CD4-positive, alpha-beta T cell (primary cell): ENCODE measurements at places on chromosomes 12 and 14.
A peak's percentile ranks its signal among the peaks of the same experiment; 100 is the strongest.

GRCh38 chr14:64422756-64423155 is 34.6 kb downstream of the MTHFD1 start:
- DNase-seq: no peak

DNA sequence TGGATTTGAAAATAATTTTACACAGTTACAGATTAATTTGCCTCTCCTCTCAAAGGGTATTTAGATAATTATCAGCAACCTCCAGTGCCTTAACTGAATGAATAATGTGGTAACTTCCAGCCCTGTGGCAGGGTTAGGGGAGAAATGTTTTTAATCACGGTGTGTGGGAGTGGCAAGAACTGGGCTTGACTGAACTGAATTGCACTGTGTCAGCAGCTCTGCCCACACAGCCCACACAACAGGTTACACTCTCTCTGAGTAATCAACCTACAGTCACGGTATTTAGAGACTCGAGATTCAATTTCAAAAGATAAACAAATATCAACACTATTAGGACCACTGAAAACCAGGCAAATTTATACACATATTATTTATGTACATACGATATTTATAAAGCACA is 198.5 kb downstream of the KCNC2 start:
- no peak for DNase-seq

GRCh38 chr14:98114946-98115345 is 1157.1 kb downstream of the BCL11B start:
- no peak for DNase-seq

GRCh38 chr12:113899561-113900471 is 66.3 kb downstream of the RBM19 start:
- DNase-seq: no peak

GRCh38 chr14:50039734-50040400 is 76.5 kb downstream of the VCPKMT start:
- no peak for DNase-seq

DNA sequence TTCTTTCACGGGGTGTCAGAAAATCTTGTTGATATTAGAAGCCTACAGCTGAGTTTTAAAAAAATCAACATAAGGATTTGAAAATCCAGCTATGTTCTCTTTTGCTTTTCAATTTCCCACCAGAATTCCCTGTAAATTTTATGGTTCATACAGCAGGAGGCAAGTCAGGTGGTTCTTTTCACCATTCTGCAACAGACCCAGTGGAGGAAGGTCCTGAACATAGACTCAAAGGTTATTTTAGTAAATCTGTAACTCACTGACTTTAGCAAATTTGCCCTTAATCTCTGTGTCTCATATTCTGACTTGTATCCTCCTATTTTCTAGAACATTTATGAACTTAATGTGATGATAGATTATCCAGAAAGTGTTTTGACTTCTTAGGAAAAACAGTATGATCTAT is 235.4 kb upstream of the E2F7 start:
- DNase-seq: no peak

GRCh38 chr12:77062846-77063461 is 2.4 kb downstream of the E2F7 start:
- DNase-seq: no peak

DNA sequence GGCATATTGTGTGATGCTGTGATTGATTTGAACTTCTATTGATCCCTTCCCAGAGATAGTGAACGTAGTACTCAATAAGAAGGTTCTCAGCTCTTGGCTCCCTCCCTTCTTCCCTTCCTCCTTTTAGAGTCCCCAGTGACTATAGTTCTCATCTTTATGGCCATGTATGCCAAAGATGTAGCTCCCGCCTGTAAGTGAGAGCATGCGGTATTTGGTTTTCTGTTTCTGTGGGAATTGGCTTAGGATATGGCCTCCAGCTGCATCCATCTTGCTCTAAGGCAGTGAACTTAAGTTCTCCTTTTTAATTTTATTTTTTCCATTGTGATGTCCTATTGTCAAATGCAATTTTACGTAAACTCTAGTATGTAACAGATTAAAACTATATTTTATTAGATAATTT is 109.5 kb downstream of the AEBP2 start:
- no peak for DNase-seq

GRCh38 chr14:79094951-79095350 is 924.8 kb downstream of the NRXN3 start:
- DNase-seq: no peak

DNA sequence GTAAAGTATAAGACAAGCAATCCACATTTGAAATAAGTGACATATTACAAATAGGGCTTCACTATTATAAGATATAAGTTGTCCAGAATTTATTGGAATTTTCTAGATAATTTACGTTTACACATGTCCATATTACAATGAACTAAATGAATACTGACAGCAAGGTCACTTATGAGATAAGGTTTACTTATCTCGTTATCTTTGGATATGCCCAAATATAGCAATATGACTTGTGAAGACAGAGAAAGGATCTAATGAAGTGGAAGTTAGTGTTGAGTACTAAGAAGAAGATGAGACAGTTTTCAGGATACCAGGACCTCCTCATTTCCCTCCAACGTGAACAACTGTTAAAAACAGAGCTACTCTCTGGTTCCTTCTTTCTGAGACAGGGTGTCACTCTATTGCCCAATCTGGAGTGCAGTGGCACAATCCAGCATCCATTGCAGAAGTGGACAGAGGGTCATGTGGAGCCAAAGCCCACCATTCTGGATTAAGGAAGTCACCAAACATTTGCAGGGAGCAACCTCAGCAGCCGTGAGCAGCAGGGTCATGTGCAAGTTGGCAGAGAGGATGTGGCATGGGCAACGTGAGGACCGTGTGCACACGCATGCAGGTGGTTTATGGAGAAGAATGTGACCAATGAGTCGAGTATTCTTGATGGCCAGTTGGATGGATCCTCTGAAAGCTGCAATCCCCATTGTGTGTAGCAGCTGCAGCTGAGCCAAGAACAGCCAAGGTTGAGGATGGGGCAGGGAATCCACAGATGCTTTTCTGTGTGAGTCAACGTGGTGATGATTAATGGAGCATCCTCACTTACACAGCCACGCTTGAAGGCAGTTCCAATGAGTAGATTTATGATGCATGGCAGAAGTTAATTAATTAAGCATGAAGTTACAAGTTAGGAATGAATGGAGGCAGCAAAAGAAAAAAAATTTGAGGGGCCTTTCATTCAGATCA is 111.0 kb downstream of the BICD1 start:
- DNase-seq: no peak

DNA sequence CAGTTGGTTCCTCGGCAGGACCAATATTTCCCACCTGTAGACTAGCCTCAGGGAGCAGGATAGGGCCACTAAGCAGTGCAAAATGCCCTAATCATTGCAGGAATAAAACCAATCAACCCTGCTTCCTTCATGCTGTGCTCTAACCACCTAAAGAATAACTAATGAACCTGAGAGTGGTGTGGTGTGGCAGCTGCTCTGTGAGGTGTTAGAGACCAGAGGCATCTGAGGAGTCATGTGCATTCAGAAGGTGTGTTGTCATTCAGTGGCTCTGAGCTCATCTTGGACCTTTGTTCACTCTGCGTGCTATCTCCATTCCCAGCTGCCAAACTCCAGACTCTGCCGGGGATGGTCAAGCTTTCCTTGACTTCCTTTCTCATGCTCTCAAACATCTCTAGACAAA is 136.7 kb upstream of the EGLN3 start:
- no peak for DNase-seq

DNA sequence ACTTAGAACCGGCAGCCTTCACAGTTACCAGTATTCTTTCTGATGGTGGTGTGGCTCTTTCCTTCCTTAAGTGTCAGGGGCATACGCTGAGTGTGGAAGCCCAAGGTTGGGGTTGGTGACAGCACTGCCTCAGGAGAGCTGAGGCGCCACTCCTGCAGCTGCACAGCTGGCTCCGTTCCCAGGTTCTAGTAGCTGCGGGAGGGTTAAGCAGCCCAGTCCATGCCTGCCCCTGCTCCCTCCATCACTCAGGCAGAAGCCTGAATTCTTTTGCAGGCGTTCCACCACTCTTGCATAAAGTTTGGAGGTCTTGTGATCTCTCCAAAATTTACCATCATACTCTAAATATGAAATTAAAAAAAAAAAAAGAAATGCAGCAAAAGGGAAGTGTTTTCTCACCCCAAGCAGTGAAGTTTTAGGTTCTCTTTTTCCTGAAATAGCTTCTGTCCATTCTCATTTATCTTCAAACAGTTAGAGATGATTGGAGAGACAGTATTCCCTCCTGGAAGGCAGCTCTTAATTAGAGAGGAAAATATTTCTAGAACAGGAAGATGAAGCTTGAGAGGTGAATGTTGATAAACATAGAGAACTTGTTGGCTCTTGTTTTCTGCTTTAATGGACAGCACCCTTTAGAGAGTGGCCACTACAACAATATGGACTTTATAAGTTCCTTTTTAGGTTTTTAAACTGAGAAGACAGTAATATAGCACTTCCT is 136.1 kb downstream of the FGD4 start:
- DNase-seq: no peak

- no peak for DNase-seq
These were observed 152.1 kb downstream of the ITPR2 start for GRCh38 chr12:26680727-26681455.

DNA sequence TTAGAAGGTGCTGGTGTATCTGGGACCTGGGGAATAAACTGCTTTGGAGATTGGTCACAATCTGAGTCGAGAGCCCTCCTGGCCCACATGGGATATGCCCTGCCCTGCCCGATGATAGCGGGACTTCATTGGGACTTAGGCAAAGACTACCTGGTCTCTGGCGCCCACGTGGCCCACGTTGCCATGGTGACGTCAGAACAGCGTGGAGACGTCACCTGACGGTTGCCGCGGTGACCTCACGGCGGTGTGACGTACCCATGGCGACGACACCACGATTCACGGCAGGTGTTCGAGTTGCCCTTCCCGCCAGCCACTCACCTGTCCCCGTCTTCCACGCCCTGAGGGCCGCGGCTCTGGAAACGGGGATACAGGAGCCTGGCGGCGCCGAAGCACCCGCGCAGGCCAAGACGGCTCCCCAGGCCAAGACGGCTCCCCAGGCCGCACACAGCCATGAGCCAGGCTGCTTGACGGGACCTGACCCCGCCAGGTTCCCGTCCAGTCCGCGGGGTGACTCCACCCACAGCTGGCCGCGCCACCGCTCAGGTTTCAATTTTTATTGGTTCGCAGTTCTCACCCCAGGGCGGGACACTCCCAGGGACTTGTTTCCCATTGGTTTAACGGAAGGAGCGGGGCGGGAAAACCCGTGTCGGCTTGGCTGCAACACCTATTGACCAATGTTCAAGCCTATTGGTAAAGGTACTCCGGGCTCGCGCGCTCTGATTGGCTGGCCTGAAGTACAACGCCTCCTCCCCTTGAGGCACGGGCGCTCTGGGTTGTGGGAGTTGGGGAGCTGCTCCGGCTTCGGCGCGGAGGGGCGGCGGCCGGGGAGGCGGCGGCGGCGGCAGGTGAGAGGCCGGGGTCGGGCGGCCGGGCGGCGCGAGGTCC is at the start of the genes MMAB and MVK:
Gene MMAB (minus strand): TSS at position 476 of the 885 bp plus-strand sequence. CDS start 24 bp downstream, at position 452.
Gene MVK (plus strand): TSS at position 766 of the 885 bp plus-strand sequence. CDS start 1,029 bp downstream, outside the sequence.
- DNase-seq: peak; percentile 96

DNA sequence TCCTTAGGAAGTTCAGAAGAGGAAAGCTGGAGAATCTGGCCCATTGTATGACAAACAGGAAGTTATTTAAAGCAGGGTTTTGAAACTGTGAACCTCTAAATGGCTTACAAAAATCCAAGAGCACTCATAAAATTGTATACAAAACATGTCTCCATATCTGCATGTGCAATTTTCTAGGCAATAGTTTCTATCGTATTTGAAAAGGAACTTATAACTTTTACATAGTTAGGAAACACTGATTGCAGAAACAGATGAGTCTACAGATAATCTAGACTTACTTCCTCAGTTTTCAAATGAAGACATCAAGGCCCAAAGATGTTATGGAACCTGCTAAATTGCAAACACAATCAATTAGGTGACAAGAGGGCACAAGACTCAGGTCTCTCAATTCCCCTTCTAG is 53.3 kb upstream of the ETV6 start:
- no peak for DNase-seq

DNA sequence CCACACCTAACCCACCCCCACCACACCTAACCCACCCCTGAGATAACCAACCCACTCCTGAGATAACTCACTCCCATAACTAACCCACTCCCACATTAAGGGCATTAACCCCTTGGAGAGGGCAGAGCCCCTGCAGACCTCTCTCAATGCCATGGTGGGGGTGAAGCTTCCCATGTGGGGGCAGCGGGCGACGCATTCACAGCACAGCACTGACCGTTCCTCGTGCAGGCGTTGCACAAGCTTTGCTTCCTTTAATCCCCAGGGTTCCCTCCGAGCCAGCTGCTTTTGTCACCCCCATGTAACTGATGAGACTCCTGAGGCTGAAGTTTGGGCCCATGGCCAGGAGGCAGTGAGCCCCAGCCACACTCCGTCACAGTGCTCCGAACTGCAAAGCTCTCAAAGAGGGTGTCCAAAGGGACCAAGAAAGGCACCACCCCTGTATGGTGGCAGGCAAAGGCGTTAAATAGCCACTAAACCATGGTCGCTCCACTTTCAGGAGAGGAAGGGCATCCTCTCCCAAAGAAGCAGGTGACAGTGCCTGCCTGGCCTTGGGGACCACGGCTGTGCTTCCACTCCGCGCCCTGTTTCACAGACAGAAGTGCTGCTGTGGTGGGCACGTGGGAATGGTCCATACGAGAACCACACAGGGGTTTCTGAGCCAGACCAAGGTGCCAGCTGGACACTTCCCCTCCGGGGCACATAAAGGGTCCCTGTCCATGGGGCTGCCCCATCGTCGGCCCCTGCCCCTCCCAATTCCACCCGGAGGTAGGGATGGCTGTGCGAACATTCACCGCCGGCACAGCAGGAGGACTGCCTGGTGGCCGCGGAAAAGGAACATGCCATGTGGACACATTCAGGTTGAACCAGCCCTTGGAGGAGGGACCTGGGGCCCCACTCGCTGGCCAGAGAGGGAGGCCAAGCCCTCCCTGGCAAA is 28.3 kb downstream of the GALNT9 start:
- no peak for DNase-seq

DNA sequence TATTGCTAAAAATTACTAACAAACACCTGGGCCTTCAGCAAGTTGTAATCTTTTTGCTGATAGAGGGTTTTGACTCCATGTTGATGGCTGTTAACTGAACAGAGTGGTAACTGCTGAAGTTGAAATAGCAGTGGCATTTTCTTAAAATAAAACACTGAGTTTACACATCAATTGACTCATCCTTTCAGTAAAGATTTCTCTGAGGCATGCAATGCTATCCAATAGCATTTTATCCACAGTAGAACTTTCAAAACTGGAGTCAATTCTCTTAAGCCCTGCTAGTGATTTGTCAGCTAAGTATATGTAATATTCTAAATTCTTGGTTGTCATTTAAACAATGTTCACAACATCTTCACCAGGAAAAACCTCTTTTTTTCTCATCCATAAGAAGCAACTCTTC is 59.5 kb downstream of the CMAS start:
- DNase-seq: no peak
